ENCODE measurements at places on chromosomes 11 and 22.

- no peak for DNase-seq
Measured at GRCh38 chr11:104934594-104934993, 33.8 kb downstream of the CASP4 start.

- no peak for DNase-seq
Measured at GRCh38 chr11:61027141-61027840, 55.8 kb downstream of the CD6 start.

GRCh38 chr11:106420048-106420665 is 342.7 kb downstream of the AASDHPPT start:
- peak; percentile 43 for DNase-seq

- DNase-seq = peak; percentile 43
Measured at GRCh38 chr11:62664405-62665074, 470 bp downstream of the C11orf98 start.

DNA sequence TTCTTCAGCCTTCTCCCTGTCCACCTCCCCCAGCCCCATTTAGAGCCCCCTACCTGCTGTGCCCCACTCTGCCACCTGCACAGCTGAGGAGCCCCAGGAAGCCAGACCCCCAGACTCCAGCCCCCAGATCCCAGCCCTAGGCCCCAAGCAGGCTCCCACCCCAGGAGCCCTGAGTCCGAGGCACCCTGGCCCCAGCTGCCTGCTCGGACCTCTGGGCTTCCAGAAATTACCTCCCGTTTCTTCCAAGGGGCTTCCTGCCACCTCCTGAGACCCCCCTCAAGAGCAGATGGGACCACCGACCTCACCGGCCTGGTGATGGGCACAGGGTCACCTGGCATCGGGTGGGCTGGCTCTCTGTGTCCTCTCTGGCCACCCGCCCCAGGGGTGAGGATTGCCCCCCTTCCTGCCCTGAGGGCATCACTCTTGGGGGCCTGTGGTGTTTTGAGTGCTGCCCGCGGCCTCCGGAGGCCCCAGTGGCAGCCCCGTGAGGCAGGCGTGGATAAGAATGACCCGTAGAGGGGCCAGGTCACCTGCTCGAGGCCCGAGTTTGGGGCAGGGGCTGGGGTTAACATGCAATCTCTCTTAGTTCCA is 18.3 kb upstream of the TALDO1 start:
- no peak for DNase-seq

GRCh38 chr11:22037505-22037904 is 155.4 kb upstream of the ANO5 start:
- DNase-seq = no peak

DNA sequence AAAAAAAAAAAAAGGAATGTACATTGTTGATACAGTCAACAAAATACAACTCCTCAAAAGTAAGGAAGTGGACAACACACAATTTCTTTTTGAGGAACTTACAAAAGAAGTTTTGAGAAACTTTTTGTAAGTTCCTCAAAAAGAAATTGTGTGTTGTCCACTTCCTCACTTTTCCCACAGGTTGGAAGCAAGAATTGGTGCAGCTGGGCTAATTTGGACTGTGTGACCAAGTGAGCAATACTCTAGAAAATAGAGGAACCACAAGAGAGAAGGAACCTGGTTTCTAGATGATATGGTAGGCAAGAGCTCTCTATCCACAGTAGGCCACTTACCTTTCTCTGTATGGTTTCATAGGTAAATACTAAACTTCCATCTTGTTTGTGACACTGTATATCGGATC is 1053.8 kb downstream of the LRRC4C start:
- DNase-seq = no peak

- no peak for DNase-seq
Measured at GRCh38 chr22:23548501-23549197, 31.4 kb downstream of the IGLL1 start.

- peak; percentile 87 for DNase-seq
Measured at GRCh38 chr22:38240734-38241252, 32.0 kb downstream of the TMEM184B start.

DNA sequence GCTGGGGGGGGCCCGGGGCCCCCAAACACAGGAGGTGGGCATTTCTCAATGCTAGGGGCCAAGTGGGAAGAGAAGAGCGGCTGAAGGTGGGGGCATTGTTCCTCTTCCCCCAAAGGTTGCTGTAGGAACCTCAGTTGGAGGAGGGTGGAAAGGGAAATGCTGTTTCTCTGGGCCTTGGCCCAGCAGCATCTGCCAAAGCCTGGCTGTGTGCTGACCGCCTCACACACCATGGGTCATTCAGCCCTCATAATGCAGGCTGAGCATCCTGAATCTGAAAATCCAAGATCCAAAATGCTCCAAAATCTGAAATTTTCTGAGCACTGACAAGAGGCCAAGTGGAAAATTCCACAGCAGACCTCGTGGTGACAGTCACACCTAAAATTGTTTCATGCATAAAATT is 49.0 kb upstream of the BID start:
- DNase-seq = no peak

GRCh38 chr11:131498631-131499160 is 128.3 kb downstream of the NTM start:
- no peak for DNase-seq

DNA sequence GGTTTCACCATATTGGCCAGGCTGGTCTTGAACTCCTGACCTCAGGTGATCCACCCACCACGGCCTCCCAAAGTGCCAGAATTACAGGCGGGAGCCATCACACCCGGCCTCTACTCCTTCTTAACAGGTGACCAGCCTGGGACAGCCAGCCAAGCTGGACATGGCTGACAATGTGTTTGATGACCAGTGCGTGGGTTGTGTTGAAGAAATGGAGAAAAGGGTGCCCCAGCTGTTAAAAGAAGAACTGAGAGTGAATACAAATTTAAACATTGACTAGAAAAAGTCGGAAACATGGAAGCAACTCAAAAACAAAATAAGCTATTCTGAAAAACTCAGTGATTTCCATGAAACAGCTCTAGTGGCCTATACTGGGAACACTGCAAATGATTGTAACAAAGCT is 86.5 kb upstream of the CLPB start:
- no peak for DNase-seq

- DNase-seq = no peak
Measured at GRCh38 chr11:86288776-86289507, 13.1 kb upstream of the HIKESHI start.

DNA sequence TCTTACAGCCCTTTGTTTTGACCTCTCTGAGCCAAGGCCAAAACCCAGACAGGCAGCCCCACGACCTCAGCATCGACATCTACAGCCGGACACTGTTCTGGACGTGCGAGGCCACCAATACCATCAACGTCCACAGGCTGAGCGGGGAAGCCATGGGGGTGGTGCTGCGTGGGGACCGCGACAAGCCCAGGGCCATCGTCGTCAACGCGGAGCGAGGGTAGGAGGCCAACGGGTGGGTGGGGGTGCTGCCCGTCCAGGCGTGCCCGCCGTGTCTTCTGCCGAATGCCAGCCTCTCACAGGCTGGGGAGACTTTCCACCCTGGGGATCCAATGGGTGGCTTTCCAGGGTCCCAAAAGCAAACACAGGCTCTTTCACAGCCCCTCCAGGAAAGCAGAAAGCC is 37.1 kb upstream of the PPP6R3 start:
- no peak for DNase-seq

- DNase-seq = peak; percentile 68
Measured at GRCh38 chr22:22942511-22943329, 55.1 kb downstream of the IGLL5 start.

DNA sequence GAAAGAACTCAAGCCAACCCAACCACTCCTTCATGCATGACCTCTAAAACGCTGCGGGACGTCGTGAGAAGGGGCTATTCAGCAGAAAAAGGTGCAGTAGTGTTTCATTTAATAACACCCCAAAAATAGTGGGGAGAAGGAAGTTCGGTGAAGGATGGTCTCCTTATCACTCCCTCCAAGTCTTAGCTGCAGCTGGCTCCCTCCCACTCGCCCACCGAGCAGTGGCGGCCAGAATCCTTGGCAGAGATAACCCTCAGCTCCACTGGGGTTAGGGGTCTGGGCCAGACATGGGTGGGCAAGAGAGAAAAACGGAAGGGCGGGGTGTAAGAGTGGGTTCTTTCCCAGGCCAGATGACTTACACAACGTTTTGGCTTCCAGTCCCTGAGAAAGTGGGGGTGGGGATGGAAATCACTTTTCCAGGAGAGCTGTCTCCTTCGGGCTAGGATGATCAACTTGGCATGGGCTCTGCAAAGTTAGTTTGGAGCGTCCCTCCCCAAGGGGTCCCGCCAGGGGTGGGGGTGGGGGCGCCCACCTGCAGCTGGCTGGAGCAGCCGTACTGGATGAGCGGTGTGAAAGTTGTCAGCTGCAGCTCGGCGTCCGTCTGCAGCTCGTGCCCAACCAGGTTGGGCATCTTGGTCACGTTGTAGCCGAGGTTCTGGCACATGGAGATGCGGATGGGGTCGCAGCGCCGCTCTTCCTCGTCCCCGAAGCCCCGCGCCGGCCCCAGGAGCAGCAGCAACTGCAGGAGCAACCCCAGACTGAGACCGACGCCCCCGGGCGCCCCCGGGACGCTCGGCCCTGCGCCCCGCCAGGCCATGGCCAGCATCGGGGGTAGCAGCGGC is 705 bp downstream of the FZD4 start:
- DNase-seq = no peak

- DNase-seq = peak; percentile 85
Measured at GRCh38 chr11:131888230-131888855, 517.9 kb downstream of the NTM start.

GRCh38 chr11:73652046-73652730 is 5.8 kb downstream of the PLEKHB1 start:
- DNase-seq = no peak

DNA sequence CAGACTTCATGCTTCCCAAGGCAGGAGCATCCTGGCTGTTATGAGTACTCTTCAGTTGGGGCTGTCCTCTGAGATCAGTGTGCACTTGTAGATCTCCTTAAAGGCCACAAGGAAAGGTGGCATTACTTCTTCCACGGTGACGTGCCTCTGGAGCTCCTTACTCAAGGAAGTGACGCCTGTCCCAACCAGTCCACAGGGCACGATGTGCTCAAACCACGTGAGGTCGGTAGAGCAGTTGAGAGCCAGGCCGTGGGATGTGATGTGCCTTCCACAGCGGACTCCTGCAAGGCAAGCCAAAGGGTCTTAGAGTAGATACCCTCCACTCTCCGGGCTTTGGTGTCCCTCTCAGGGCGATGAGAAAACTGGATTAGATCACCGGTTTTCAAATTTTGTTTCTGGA is 1.4 kb downstream of the LIPT2 start:
- DNase-seq = no peak

DNA sequence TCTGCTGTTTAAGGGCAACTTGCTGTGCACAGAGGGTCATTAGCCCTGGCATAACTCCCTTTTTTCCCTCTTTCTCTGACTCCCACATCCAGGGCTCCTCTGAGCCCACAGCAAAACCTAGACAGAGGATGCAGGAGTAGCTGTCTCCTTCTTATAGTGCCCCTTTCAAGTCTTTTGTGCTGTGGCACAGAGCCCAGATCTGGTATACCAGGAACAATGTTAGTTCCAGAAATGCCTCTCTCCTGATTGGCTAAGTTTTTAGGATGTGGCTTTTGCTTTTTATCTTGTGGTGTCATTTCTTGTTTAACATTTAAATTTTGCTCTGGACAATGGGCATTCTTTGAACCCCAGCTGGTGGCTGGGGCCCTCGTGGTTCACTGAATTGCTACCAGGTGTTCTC is 25.6 kb upstream of the RRM1 start:
- no peak for DNase-seq

- DNase-seq = peak; percentile 79
Measured at GRCh38 chr22:27952091-27952490, 33.0 kb upstream of the PITPNB start.

DNA sequence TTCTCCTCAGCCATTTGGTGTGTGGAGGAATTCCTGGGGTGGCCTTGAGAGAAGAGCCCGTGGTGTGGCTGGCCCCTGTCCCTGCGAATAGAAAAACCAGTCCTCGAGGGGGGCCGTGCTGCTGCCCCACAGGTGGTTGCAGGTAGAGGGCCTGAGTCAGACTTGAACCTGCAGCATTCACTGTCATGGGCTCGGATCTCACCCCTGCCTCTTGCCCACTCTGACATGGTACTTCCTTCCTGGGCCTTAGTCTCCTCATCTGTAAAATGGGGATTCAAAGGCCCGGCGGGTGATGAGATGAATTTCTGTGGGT is 19.4 kb downstream of the TRMU start:
- DNase-seq = no peak

GRCh38 chr22:36247955-36248354 is 5.0 kb upstream of the APOL1 start:
- DNase-seq = no peak

DNA sequence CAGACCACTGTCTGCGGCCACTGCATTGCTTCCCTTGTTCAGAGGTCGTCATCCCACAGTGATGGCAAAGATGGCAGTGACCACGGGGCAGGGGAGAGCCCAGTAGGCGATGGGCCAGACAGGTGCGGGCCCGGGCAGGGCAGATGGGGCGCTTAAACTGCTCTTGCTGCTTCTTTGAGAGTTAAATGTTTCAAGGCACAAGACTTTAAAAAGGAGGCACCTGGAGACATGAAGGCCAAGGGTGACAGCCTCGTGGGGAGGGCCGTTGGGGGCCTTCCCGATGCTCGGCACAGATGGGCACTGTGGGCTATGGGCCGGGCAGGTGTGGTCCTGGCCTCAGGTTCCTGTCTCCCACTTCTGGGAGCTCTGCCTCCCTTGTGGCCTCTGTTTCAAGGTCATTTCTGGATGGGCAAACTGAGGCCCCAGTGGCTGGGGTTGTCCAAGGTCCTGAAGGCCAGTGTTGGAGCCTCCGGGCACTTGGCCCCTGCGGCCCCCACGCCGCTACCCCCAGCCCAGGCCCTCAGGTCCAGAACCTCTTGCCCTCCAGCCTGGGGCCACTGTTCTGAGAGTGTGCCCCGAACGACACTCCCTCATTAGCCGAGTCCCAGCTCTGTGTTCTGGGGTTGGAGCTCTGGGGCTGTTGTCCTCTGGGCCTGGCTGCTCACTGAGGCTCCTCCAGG is 16.9 kb upstream of the CCDC188 start:
- no peak for DNase-seq

GRCh38 chr11:11757909-11758308 is 83.9 kb upstream of the USP47 start:
- DNase-seq = peak; percentile 62

GRCh38 chr11:80281194-80281593 is 840.4 kb upstream of the TENM4 start:
- no peak for DNase-seq

GRCh38 chr11:65778431-65778900 is 2.3 kb downstream of the AP5B1 start:
- DNase-seq = no peak

DNA sequence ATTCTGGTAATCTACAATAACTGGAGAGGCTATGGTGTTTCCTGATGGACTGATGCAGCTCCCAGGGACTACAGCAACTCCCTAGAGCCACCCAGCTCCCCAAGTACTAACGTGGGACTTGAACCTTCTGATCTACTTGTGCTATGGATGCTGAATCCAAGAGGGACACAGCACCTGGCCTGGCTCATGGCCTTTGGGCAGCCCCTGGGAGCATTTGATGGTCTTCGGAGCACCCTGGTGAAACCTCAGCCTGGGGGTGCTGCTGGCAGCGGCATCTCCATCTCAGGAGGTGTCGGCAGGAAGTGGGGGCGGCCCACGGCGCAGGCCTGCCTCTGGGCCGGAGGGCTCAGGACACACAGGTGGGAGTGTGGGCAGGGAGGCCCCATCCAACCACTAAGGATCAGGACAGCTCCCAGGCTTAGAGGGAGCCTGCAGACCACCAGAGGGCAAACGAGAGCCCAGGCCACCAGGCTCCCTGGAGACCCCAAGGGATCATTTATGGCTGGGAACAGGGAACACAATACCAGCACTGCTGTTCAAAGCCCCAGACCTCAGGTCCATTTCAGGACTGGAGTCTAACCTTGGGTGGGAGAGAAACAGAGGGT is 8.7 kb downstream of the EHD1 start:
- no peak for DNase-seq
